CD4-positive, alpha-beta T cell treated with Interferon alpha-2 for 1 hour (primary cell): ENCODE measurements at places on chromosomes 1 and 21.

- no peak for DNase-seq
Observed at GRCh38 chr1:169860187-169860586, 33.5 kb downstream of the SCYL3 start.

GRCh38 chr21:21213297-21213696 is 215.1 kb downstream of the NCAM2 start:
- no peak for DNase-seq

GRCh38 chr1:53198241-53198651 is 1.6 kb downstream of the CPT2 start:
- DNase-seq: no peak

- no peak for DNase-seq
Observed at GRCh38 chr1:170734412-170735175, 70.7 kb downstream of the PRRX1 start.

DNA sequence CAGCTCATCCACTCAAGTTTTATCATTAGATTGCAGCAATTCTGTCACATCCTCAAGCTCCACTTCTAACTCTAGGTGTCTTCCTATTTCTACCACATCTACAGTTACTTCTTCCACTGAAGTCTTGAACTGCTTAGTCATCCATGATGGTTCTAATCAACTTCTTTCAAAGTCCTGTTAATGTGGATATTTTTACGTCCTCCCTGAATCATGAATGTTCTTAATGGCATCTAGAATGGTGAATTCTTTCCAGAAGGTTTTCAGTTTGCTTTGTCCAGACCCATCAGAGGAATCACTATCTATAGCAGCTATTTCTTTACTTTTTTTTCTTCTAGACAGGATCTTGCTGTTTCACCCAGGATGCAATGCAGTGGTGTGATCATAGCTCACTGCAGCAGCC is 78.0 kb upstream of the RNPC3 start:
- no peak for DNase-seq

DNA sequence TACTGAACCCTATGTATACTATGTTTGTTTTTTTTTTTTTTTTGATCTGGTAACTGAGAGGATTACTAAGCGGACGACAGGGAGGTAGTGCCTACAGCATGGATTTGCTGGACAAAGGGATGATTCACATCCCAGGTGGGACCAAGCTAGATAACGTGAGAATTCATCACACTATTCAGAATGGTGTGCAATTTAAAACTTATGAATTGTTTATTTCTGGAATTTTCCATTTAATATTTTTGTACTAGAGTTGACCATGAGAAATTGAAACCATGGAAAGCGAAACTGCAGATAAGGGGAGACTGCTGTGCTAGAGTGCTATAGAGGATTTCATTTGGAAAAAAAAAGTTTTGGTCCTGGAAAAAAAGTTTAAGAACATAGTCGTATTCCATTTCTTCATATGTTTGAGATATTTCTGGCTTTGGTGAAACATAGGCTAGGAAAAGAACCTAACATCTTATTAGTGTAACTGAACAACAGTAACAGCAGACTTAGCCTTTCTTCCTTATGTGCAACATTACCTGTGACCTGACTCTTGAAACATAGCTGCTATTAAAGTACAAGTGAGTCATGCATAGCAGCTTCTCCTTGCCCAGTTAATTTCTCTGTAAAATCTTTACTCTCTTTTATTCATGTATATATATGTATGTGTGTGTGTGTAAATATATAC is 202.5 kb downstream of the FGGY start:
- DNase-seq: no peak
